ENCODE measurements at places on chromosomes 1 and 21.

DNA sequence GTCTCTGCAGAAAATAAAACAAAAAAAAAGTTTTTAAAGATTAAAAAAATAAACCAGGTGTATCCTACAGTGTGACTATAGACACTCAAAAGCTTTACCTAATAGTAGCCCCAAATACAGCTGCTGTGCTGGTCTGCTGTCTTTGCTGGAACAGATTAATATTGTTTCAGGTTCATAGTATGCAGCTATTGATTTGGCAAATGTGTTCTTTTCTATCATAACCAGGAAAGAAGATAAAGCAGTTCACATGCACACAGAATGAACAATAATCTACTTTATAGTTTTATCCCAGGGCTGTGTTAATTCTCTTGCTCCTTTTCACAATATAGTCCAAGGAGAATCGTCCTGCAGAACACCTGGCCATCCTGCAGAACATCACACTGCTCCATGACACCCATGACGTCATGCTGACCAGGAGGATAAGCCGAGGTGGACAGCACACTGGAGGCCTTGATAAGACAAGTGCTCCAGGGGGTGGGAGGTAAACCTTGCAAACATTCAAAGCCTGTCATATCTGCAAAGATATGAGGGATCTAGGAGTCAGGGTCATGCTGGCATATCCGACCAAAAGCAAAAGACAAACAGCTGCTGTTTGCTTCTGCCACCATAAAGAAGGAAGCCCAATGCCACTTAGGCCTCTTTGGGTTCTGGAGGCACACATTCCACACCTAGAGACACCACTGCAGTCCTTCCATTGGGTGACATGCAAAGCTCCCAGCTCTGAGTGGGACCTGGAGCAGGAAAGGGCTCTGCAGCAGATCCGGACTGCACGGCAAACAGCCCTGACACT is 86.1 kb upstream of the SLC2A1 start:
- no peak for DNase-seq

GRCh38 chr1:160910170-160910750 is 25.3 kb upstream of the ITLN1 start:
- DNase-seq = no peak

DNA sequence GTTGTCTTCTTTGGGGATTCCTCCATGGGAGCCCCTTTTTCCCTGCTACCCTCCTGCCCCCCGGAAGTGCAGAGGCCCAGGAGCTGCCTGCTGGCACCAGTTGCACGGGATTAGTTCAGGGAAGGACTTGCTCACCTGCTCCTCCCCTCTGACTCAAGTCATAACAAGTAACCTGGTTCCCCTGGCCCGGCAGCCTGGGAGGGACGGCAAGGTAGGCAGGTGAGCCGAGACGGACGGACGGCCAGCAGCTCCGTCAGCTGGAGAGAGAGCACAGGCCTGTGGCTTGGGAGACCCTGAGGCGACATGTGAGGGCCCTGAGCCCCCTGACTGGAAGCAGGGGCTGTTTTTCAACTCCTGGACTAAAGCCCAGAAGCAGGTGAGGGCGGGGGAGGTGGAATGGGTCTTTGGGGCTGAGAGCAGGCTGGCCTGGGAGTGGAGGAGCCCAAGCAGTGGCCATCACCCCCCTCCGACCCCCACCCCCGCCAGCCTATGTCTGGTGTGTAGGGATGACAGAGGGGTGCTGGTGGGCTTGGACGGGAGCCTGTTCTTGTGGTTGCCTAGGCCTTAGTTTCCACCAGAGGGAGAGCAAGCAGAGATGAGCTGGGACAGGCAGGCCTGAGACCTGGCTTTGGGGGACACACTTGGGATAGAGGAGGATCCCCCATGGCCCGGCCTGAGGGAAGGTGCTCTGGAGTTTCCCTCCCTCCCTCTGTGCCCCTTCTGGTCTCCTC is at the start of gene INAVA:
Gene INAVA (plus strand): TSS at position 189 of the 731 bp plus-strand sequence. CDS start 3,501 bp downstream, outside the sequence.
- no peak for DNase-seq

- DNase-seq = no peak
These were observed 78.2 kb downstream of the NFIA start for GRCh38 chr1:61160526-61160925.

DNA sequence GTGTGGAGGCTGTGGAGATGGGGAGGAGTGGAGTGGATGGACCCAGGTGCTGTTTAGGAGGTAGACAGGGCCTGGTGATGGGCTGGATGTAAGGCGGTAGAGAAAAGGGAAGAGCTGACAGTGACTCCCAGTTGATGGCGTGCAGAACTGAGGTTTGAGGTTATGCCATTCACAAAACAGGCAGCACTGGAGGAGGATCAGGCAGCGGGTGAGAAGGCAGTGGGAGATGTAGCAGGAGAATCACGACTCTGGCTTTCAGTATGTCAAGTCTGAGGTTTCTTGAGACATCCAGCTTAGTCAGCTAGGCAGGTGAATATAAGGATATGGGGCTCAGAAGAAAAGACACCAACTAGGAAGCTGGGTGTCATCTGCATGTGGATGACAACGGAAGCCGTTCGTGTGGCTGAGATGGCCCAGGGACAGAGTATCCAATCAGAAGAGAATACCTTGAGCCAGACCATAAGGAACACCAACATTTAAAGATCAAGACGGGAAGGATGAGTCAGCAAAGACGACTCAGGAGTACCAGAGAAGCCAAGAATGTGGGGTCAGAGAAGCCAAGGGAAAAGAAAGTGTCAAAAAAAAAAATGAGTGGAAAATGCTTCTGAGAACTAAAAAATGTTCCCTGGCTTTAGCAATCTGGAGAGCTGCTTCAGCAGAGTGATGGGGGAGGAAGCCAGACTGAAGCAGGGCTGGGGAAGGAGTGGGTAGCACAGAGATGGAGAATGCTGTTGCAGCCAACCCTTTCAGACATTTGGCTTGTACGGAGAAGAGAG is 15.2 kb downstream of the LRRN2 start:
- DNase-seq = no peak

DNA sequence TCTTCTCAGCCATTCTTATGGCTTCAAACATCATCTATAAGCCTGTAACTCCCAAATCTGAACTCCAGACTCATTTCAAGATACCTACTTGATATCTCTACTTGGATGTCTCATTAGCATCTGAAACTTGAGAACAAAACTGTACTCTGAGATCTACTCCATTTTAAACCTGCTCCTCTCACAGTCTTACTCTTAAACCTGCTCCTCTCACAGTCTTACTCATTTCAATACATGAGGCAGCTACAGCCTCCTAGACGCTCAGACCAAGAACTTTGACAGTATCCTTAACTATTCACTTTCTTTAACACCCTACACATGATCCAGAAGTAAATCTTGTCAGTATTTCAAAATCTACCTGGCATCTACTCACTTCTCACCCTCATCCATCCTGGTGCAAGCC is 54.3 kb downstream of the NBPF6 start:
- DNase-seq = no peak

- DNase-seq = no peak
These were observed 4.3 kb upstream of the BCL2L15 start for GRCh38 chr1:113891631-113892220.

- DNase-seq = no peak
These were observed 147.0 kb downstream of the ST6GALNAC5 start for GRCh38 chr1:77014073-77014788.

DNA sequence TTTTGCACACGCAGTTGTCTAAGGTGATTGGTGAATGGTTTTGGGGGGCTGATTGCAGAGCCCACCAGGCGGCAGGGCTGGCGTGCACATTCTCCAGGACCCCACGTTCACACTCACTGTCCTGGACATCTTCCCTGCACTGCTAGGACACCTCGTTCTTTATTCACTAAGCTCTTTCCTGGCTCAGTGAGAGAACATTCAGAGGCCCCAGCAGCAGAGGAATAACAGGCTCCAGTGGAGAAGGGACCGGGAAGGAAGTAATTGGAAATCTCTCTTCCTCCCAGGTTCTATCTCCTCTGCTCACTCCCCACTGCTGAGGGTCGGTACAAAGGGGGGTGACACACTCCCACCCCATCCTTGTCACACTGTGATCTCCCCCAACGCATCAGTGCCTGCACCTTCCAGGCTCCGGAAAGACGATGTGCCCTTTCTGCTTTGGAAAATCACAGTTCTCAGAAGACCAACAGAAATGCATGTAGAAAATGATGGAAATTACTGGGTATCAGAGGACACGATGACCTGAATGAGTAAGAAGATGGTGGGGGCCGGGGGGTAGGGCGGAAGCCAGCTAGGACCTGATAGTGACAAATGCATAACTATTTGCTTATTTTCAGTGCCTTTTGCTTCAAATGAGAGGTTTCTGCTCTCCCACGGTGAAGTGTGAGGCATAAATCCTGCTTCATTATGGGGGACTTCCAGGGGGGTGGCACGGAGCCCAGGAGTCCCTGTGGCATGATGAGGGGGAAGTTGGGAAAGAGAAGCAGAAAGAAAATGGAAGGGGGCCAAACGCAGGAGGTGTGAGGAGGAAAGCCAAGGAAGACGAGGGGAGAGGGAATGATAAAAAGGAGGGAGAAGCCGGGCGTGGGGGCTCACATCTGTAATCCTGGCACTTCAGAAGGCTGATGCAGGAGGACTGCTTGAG is 25.2 kb upstream of the KIF26B start:
- no peak for DNase-seq

DNA sequence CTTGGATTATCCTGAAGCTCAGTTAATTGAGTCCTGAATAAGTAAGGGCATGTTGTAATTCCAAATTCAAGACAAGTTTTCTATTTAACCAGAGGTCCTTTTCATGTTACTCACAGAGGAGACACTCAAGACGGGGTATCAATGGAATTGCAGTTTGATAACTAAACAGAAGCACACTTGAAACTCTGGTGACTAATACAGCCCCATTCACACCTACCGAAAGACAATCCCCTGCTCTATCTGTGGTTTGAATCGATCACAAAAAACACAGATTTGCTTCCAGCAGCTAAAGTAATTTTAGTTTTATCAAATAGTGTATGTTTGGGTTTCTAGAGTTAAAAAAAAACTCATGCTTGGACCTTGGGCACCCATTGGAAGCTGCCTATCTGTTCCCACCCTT is 60.4 kb downstream of the TEX35 start:
- DNase-seq = no peak

- no peak for DNase-seq
These were observed 281.9 kb upstream of the C1orf105 start for GRCh38 chr1:172138634-172139033.

DNA sequence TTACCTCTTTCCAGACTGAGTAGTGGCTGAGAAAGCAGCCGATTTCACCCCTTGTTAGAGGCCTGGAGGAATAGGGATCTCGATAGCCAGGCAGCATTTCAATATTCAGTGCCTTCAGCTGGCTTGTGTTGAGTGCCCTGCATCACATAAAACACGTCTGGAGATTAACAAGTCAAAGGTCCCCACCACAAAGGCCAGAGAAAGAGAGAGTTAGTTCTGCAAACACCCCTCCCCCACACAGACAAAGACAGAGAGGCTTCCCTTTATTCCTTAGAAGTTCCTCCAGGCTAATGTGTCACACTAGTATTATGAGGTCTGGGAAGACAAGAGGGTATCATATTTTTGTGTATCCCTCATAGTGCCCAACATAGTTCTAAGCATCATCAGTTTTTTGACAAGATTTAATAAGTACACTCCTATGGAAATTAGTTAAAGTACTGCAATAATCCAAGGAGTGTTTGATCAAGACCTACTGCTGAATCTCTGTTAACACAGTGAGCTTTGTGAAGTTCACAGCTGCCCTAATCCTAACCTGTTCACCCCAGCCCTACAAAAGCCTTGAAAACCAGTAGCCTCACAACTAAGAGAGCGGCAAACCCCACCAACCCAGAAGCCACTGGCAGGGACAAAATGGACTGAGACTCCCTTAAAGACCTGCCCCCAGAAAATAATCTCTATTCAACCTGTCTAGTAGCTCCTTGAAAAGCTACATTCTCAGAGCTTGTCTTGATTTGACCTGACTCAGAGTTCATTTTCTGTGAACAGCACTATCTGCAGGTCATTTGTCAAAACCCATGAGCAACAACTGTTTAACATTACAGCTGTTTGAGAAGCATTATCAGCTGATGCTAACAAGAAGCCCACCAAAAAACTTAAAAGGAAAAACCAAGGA is 91.9 kb downstream of the COLGALT2 start:
- peak; percentile 37 for DNase-seq

DNA sequence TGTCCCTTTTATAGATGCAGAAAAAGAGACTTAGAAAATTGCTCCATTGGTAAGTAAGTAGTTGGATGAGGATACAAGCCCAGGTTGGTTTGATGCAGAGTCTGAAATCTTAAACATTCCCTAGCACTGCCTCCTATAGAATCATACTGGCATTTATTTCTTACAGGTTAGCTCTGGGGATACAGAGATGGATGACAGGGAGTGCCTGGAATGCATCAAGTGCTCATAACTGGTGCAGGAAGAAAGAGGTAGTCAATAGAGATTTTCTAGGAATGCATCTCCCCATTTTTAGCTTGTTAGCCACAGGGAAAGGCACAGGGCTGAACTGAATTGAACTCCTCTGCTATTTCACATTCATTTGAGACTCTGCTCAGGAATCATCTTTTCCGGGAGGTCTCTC is 269.0 kb upstream of the USP24 start:
- DNase-seq = no peak

GRCh38 chr1:2585318-2586092 is 1.1 kb upstream of the PRXL2B start:
- peak; percentile 88 for DNase-seq

- DNase-seq = no peak
These were observed 463 bp downstream of the IL12RB2 start for GRCh38 chr1:67308136-67308535.

DNA sequence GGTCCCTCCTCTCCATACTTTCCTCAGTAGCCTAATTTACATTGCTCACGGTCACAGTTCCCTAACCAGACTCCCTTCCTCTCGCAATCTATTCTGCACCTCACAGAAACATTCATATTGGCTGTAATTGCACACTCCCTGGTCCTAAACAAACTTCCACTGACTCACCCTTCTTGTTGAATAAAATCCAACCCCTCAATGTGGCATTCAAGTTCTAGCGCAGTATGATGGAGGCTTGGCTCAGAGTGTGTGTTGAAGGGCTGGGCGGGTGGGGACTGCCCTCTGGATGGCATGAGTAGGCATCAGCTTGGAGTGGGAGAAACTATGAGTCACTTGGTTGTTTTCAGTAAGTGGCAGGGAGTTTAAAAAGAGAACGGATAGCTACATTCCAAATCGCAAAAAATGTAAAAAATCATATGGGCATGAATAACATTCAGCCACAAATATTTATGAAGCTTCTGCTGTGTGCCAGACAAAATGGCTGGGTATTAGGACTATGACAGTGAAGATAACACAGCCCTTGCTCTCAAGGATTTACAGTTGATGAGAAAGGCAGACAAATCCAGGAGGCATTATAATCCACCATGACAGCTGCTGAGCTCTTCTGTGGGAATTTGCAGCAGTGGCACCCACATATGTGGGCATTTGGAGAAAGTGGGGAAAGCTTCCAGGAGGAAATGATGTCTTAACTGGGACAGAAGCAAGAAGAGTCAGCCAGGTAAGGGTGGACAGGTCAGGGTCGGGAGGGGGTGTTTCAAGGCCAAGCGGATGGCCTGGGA is 42.2 kb upstream of the LYST start:
- DNase-seq = no peak

DNA sequence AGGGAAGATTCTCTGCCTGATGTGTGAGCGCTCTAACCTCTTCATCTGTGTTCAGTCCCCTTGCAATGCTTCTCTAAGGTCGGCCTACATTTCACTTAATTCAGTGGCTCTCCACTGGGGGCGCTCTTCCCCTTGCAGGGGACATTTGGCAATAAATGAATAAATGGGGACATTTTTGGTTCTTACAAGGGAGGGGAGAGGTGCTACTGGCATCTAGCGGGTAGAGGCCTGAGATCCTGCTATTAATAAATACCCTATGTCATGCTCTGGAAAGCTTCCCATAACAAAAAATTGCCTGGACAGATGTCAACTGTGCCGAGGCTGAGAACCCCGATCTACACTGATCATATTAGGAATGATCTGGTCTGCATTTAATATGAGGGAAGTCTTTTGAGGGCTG is 25.9 kb upstream of the DNAJC11 start:
- peak; percentile 81 for DNase-seq

Measured in KBM-7 (cell line).